ENCODE measurements at places on chromosomes 2 and 18. TPM values are rescaled to one million over a fixed set of nuclear protein-coding genes. Genes with fewer than 3 reads are reported as not detected.

The SERPINB2 gene
- polyA plus RNA-seq, result not detected

The DUSP2 gene
- polyA plus RNA-seq, result 55.6 TPM

The SCG2 gene
- not detected for polyA plus RNA-seq

The SRD5A2 gene
- not detected for polyA plus RNA-seq
